Fibroblast of skin of scalp (primary cell): ENCODE measurements at places on chromosomes 6 and 20.

GRCh38 chr6:77926198-77926751, 273.4 kb downstream of the MEI4 start:
- DNase-seq = no peak

DNA sequence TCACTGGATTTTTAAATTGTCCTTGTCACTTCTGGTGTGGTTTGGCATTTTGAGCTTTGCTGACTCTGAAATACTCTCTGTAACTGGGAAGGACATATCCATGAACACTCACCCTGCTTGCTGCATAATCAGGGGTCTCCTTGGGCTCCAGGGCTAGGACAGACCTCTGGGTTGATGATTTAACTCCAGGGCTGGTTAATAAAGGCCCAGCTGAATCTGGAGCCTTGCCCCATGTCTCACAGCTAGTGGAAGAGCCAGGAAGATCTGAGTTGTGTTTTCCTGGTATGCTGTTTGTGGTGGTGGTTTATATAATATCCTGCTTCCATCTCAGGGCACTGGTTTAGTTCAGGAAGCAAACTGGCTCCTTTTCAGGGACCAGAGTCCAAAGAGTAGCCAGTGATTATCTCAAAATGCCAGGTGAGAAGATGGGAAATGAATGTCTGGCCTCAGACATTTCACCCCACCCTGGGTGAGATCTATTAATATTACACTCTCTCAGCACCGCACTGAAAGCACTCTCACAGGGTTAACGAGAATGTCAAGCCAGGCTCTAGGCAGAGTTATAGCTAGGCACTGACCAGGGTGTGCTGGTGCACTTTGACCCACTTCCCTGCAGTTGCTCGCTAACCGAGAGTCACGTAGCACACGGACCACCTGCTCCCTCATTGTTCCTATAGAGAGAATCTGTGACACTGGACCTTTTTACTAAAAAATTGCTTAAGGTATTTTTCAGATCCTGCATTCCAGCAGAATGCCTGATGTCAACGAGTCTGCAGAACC, 90.1 kb upstream of the SLC22A16 start:
- no peak for DNase-seq

GRCh38 chr6:163250116-163250515, 164.4 kb upstream of the QKI start:
- DNase-seq = no peak

DNA sequence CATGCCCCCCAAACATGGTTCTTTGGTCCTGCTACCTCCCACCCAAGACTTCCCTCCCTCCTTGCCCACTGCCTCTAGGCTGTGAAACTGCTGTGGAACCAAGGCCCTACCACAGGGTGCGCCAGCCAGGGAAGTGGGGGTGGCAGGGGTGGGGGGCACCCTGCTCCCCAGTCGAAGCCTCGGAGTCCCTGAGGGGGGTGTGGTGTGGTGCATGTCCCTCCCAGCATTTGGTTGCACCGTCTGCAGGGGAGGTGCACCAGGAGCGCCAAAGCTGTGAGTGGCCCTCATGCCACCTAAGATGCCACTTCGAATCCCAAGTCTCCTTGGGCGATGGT, 1.8 kb downstream of the RGS19 start:
- no peak for DNase-seq

DNA sequence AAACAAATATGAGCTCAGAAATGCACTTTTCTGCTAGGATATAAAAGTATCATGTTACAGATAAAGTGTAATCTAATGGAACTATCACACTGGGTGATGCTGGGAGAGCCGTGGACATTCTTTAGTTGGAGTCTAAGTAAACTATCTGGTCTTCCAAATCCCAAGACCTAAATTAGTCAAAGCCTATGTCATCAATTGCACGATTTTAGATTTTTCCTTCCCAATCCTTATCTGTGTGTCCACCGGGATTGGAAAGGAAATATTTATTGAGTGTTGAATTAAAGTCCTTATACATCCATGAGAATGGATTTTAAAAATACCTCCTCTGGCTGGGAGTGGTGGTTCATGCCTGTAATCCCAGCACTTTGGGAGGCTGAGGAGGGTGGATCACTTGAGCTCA, 19.6 kb upstream of the MRAP2 start:
- DNase-seq = no peak

DNA sequence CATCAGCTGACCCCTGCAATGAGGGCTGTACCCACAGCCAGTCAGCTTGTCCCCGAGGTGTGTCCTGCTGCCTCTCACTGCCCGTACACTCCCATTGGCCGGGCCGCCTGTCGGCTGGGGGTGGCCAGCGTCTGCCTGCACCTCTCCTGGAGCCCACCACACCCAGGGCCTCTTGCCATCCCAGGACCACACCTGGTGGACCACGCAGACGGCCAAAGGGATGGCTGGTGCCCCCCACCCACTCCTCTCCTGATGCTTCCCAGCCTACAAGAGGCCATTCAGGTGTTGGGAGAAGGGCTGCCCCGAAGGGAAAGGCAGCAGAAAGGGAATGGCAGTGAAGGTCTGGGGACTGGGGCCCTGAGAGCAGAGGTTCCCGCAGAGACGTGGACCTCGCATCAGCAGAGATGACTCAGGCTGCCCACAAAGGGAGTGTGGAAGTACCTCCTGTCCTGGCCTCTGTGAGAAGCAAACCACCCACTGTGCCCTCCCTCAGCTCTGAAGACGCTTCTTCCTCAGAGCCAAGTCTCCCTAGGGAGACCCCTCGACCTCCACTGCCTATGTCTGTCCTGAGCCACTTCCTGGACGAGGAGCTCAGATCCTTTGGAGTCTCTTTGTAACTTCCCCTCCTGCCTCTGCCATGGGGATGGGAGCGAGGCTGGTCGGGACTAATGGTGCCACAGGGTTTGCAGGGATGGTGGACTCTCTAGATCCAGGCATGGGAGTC, 60.9 kb downstream of the PYGB start:
- peak; percentile 85 for DNase-seq

DNA sequence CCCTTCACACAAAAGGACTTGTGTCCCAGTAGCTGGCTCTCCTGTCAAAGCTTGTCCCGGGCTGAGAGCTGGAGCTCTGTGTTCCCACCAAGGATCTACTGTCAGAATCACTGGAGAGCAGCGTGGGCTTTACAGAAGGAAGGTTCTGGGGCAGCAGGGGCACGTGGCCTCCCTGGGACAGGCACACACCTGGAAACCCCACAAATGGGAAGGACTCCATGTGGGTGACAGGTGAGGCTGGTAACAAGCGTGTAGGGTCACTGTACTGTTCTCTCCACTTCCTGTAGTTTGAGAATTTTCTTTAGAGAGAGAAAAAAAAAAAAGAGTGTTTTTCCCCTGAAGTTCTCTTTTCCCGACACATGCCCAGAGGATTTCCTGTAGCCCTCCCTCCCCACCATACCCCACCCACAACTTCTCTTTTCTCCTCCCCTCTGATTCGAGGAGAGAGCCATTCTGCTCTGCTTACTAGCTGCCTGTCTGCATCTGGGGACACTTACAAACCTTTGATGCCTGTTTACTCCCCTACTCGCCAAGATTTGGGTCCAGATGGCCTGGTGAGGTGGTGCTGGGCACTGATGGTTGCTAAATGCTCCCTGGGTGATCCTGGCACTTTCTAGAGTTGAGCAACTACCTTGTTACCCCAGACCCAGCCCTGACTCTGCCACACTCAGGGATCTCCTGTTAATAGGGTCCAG, 84.1 kb upstream of the SIRPA start:
- peak; percentile 76 for DNase-seq

DNA sequence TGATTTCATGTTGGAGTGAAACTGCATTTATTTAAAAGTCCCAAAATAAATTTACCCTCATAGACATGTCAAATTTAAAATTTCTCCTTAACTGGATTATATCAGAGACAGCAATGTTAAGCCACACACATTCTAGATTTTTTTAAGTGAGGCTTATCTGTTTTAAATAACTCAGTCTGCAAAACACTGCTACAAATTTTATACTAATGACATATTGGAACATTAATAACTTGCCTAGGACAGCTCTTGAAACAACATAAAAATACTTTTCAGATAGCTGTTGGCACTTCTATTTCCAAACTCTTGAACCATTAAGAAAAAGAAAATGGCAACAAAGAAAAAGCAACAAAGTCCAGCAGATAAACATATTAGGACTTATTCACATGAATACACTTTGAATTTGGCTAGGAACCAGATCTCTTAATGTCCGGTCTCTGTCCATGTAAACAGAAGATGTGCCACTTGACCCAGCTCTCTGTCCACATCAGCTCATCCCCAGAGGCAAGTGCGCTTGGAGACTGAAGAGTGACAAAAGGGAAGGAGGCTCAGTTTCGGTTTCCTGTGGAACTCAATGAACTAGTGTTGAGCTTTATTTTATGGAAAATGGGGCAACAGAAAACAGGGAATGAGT, 219.3 kb upstream of the THBS2 start:
- DNase-seq = no peak

DNA sequence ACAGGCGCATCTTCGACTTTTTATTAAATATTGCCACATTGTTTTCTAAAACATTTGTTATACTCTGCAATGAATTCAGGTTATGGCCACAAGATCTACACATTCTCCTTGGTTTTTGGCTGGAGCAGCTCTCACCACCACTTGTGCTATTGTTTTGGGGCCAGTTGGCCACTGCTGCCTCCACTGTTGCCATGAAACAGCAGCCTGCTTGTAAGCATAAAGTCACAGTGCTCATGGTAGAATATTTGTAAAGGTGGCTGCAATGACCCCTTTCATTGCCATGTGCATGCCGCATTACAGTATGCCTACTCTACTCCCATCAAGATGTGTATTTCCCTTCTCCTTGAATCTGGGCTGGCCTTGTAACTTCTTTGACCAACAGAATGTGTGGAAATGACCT, 141.4 kb downstream of the SCML4 start:
- no peak for DNase-seq

DNA sequence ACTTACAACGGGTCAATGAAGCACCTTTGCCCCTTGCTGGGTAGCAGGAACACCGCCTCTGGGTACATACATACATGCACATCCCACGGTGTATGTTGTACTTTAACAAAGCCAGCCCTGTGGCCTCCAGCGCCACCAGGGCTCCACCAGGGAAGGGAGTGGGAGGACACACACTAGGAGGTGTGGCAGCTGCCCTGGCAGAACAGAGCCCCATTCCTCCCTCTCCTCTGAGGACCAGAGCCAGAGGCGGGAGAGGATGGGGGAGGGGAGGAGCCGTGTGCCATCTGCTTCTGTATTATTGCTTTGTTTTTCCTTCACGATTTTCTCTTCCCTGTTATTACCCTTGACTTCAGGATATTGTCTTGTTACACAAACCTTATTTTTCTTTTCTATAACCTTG, 105.8 kb upstream of the TRAF3IP2 start:
- no peak for DNase-seq

GRCh38 chr20:4261333-4262284, 246.3 kb upstream of the RNF24 start:
- peak; percentile 48 for DNase-seq

DNA sequence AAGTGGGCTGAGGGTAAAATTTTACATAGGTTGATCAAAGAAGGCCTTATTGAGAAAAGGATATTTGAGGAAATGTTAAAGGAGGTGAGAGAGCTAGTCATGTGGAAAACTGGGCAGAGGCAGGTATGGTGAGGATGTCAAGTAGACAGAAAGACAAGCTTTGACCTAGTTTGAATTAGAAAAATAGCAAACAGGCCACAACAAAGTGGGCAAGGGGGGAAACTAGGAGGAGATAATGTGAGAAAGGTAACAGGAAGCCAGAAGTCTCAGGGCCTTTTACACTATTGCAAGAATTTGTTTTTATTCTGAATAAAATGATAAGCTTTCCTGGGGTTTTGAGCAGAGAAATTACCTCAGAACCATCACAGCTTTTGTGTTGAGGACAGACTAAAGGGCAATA, 115.7 kb downstream of the RWDD2A start:
- no peak for DNase-seq

DNA sequence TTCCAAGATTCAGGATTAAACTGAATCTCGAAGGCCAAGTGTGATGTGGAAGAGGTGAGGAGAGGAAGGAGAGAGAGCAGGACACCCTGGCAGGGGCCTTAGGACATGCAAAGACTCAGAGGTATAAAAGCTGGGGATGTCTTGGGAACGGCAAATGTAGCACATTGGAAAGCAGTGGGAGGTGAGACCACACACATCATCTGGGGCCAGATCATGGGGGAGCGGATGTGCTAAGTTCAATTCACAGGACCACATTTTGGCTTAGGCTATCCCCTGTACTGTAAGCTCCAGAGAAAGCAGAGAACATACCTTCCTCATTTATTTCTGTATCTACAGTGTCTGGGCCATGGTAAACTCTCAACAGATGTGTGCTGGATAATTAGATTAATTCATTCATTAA, 59.5 kb upstream of the MBOAT1 start:
- no peak for DNase-seq

DNA sequence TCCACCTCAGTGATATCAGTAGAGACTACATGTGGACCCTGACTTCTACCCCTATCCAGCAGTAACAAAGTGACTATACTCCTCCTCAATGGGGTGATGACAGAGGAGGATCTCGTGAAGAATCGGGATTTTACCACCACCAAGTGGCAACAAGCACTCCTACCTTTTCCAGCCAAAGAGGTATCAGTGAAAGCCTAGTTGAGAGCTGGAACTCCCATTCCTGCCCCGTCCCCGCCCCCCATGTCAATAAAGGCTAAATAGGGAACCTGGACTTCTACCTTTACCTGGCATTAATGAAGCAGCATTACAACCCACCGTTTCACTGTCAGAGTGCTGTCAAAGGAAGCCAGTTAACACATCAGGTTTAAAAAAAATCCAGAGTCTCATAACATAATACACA, 45.3 kb downstream of the RNF24 start:
- DNase-seq = no peak

- DNase-seq = no peak
These were observed 40.7 kb upstream of the SLC17A4 start for GRCh38 chr6:25713824-25714223.

GRCh38 chr6:75581231-75581630, 20.4 kb upstream of the SENP6 start:
- DNase-seq = no peak

GRCh38 chr20:31818376-31818908, 714 bp upstream of the MYLK2 start:
- DNase-seq = no peak

DNA sequence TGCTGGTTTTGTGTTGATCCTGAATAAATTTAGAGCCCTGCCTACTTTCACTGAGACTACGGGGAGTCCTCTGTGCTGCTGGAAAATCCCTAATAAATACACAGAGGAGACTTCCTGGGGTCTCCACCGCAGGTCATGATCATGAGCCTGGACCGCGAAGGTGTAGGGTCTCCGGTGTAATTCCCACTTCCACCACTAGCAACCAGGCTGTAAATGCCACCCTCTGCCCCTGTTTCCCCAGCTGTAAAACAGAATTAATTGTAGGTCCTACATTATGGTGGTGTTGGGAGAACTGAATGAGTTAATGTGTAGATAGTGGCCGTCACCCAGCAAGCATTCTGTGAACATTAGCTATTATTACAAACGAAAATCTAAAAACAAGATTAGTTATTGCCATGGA, 191.6 kb upstream of the THBS2 start:
- DNase-seq = no peak

- no peak for DNase-seq
These were observed 132.6 kb downstream of the CEBPB start for GRCh38 chr20:50323209-50323608.

- no peak for DNase-seq
These were observed 233.1 kb upstream of the ZNF217 start for GRCh38 chr20:53826597-53827291.
